Left ventricle myocardium inferior (tissue), 1 donor: ENCODE measurements at places on chromosomes 2 and 18. TPM values are rescaled to one million over a fixed set of nuclear protein-coding genes. Genes with fewer than 3 reads are reported as not detected.

The NAGK gene
- total RNA-seq = 46.7 TPM

The REG3A gene
- total RNA-seq = not detected

The ANKRD62 gene
- total RNA-seq = not detected

The TUBB8B gene
- not detected for total RNA-seq

The SERPINB13 gene
- not detected for total RNA-seq

The HNMT gene
- 11.7 TPM for total RNA-seq

The GKN1 gene
- total RNA-seq = not detected

DNA sequence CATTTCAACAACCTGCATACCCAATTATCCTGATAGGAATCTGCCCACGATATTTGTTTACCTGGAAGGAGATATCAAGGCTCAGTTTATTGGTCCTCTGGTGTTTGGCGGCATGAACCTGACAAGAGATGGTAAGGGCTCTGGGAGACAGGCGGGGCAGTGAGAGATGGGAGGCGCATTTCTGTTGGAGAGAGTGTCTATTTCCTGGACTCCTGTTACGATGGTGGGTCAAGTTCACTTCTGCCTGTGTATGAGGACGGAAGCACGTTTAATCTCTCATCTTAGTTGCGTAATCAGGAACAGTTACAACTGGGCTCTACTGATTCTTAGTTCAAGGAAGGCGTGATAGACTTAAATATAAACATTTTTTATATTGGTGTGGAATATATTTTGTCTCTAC lies 8.9 kb downstream of the PDCL3 start:
- DNase-seq = no peak

GRCh38 chr2:29606104-29607037 lies 315.0 kb downstream of the ALK start:
- no peak for DNase-seq

DNA sequence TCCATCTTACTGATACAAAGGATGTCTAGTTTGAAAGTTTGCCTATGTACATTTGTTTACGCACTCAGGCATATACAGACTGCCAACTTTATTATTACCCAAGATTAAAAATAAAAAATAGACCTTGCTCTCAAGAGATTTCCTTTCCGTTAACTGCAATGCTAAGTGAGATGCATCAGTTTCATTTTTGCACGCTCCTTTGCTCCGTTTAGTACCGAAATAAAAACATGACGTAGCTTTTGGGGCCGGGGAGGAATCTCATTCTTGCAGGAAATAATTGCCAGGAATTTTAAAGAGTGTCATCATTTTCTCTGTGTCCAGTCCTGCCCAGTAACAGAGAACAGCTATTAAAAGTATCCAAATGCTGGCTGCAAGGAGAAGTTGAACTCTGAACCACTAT lies 169.5 kb downstream of the SLC8A1 start:
- DNase-seq = no peak

GRCh38 chr2:79235135-79235534 lies 75.6 kb upstream of the REG3A start:
- DNase-seq = no peak

DNA sequence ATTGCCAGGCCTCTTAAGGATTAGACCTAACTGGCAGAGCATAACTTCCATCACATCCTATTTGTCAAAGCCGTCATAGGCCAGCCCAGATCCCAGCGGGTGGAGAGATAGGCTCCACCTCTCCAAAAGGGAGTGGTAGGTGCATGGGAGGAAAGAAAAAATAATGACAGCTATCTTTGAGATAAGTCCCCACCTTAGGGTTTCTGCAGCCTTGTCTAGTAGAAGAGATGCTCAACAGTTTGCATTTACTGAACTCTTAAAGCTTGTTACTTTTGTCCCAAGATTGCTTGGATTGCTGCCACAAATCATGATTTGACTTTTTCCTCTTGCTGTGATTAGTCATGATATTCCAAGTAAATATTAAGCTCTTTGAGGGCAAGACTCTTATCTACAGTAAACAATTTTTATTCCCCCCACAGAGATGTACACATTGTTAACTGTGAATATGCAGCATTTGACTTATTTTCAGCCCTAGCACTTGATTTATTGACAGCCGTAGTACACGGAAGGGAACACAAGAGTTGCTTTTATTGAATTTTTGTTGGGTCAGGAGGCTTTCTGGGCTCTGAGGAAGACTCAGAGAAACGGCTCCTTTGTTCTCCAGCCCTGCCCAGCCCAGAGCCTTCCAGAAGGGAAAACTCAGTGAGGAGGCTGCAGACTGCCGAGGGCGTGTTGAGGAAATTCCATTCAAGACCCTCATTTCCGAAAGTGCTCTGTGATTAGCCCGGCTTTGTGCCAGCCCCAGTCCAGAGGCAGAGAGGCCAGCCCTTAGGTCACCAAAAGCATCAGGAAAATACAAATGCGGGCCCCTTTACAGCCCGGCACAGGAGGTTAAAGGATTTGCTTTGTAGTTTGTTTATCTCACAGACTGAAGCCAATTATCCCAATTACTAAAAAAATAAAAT lies 75.5 kb upstream of the ZNF532 start:
- DNase-seq = peak; percentile 54

DNA sequence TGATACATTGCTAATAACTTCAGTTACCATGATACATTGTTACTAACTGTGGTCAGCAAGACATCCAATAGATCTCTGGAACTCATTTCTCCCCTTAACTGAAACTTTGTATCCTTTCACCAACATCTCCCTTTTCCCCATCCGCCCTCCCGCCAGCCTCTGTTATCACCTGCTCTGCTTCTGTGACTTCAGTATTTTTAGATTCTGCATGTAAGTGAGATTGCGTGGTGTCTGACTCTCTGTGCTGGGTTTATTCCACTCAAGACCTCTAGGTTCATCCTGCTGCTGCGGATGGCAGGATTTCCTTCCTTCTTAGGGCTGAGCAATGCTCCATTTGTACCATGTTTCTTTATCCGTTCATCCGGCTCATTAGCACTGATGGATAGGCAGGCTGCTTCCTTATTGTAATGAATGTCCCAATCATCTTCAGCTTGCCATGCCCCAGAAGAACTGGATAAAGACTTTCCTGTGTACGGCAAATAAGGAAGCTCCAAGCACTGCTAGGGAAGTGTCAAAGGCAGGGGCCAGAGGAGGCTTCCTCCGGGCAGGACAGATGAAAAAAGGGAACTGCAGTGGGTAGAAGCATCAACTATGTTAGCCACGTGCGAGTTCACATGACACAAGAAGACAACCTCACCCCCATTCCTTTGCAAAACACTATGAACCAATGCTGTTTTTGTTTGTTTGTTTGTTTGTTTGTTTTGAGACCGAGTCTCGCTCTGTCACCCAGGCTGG lies 113.4 kb downstream of the EIPR1 start:
- DNase-seq = no peak

DNA sequence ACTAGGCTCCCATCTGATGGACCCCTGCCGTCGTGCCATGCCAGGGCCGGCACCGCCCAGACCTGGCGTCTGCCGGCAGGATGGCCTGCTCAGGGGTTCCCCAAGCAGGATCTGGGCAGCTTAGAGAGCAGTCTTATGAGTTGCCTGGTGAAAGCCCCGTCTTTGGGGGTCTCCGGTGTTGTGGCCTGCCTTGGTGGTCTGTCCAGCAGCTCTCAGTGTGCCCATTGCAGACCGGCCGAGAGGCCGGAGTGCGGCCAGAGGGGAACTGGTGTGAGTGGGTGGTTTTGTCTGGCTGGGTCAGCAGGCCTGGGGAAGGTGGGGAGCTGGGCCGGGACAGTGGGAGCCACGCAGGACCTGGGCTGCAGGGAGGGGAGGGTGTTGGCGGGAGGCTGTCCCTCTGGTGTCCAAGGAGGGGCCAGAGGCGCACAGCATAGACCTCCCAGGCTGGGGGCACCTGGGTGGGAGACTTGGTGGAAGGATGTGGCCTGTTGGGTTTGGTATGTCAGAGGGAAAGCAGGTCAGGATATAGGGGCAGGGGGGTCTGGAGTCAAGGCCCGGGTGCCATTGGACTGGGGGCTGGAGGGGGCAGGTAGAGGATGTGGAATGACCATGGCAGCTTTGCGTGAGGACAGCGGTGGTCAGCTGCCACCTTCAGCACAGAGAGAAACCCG lies 16.5 kb downstream of the GPC1 start:
- DNase-seq = peak; percentile 12

DNA sequence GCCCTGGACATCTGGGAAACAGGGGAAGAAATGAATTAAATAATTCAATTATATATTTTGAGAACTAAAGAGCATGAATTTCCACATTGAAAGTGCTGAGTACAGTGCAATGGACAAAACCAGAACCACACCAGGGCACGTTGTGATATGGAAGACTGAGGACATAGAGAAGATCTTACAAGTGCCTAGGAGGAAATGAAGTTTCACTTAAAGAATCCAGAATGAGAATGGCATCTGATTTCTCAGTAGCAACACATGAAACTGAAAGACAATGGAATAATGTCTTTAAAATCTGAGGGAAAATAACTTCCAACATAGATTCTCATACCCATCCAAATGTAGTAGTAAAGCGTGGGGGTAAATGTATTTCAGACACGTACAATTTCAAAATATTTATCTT lies 20.3 kb upstream of the AAK1 start:
- no peak for DNase-seq

- no peak for DNase-seq
These were observed 309.5 kb downstream of the ALK start for GRCh38 chr2:29611850-29612249.

- no peak for DNase-seq
These were observed 120.4 kb upstream of the MSH6 start for GRCh38 chr2:47662552-47662951.

DNA sequence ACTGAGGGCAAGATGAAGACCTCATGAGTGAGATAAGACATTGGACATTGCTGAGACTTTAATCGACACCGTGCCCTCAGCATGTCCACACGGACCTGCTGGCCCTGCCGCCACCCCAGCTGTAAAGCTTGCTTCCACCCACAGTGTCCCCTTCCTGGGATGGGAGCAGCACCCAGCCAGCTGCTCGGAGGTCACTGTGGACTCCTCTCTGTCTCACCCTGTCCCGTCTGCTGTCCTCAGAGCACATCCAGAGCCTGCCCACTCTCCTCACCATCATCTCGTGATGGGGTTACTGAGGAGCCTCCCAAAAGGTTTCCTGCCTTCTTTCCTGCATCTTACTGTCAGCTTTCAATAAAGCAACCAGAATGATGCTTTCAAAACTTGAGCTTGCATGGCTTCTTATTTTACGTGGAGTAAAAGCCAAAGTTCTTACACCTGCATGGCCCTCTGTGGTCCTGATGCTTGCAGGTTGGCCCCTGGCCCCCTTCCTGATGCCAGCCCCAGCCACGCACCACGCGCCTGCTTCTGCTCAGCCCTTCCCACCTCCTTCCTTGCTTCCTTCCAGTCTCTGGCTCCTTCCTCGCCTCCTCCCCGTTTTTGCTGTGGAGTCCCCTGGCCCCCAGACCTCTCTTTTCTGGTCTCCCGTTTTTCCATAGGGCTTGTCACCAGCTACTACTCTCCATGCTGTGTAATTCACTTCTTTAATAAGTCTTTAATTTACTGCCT lies 67.0 kb downstream of the DGKD start:
- DNase-seq = no peak

DNA sequence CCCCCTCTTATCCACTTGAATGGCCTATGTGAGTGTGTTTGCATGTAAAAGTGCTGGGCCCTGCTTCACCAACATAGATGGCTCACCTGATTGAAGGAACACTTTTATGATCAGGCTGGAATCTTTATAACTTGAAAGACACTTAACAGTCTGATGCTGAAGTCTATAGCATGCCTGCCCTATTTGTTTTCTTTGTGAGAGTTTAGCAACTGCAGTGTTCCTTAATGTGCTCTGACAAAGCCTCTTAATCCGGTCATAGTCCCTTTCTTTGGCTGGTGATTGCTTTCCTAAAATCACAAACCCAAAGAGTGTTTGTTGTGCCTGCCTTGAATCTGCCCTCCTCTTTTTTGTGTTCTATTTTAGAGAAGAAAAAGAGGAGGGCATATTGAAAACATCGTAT lies 1382.8 kb upstream of the CELF4 start:
- no peak for DNase-seq

DNA sequence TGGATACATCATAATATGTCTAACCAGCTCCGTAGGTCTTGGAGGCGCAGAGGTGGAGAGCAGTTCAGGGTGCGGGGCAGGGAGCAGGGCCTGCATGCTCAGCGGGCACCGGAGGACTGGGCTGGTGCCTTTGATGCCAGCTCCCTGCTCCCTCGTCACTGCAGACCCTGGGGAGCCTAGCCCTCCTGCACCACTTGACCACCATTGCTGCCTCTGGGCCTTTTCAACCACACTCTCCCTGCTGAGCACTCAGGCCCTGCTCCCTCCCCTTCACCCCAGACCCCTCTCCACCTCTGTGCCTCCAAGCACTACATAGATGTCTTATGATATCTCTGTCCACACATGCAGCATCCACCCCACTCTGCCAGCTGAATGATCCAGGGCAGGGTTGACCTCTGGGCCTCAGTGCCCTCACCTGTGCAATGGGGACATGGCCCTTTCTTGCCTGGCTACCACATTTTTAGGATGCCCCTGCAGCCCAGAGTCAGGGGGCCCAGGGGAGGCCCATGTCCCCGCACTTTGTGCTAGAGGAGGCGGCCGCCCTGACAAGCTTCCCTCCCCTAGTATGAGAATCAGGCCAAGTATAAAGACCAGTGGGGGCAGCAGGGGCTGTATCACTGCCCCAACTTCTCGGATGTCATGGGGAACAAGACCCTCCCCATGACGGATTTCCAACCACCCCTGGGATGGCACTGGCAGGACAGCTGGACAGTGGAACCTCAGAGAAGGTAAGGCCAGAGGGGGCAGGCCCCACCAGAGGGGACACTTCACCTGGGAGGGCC lies 46.3 kb downstream of the FER1L5 start:
- DNase-seq = no peak

DNA sequence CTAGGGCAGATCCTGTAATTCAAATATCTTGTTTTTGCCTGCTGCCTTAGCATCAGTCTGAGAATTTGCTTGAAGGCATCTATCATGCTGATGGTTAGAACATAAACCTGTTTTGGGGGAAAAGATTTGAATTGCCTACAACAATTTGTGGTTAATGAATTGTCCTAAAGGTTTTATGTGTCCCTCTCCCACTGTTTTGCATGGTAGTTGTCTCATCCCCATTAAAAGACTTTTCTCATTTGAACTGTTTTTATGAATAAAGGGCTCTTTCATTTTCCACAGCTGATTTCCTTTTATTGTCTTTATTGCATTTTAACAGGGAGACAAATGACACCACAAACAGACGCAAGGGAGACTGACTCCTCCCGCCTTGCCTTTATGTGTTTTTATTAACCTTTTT lies 275.6 kb downstream of the PIK3C3 start:
- DNase-seq = no peak

DNA sequence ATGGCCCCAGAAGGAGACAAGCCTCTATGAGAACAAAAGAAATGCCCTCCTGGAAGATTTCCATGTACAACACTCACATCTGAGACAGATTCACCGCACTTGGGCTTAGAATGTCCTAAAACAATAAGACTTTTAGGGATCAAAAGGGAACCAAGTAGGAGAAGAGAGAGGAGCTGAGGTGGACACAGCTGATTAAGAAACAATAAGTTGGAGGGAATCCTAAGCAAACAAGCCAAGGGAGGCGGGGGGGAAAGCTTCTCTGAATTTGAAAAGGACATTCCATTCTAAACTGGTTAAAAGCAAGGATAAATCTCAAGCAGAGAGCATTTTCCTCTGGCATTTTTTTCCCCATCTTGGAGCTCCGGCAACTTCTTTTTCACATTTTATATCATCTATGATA lies 9.9 kb downstream of the ACVR1 start:
- DNase-seq = no peak

- DNase-seq = no peak
These were observed 13.5 kb downstream of the IL36B start for GRCh38 chr2:113039158-113039557.

GRCh38 chr2:98634406-98635092 lies 26.2 kb downstream of the UNC50 start:
- DNase-seq = no peak

GRCh38 chr2:63049970-63050333 lies 678 bp upstream of the OTX1 start:
- DNase-seq = no peak

GRCh38 chr2:236568068-236568921 lies 1.3 kb upstream of the ACKR3 start:
- DNase-seq = peak; percentile 69
